ENCODE measurements at places on chromosomes 7 and 10.

DNA sequence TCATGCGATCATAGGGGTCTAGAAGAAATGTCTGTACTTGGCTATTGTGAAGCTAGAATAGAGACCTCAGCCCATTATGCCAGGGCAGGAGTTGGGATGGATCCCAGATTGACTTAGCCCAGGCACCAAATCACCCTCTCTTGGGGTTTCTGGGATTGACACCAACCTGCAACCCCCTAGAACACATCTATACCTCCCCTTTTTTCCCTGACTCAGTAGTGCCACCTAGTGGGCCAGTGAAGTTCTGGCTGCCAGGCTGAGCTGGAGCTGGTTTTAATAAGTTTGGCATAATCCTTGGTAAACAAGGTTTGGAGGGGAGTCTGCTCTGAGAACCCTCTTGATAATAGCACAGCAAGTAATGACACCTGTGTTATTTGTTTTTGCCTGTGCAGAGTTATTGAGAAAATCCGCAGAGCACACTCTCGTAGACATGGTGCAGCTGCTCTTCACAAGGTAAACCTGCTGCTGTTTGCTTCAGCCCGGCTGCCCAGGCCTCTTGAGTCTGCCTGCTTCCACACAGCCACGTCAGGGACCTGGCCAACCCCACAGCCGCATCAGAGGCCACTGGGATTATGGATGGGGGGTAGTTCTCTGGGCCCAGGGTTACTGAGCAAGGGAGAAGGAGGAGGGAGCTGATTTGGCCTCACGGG, 43.3 kb upstream of the NFKB2 start:
- peak; percentile 46 for DNase-seq

- DNase-seq: no peak
These were observed 242.6 kb downstream of the CNTNAP2 start for GRCh38 chr7:146359176-146359575.

GRCh38 chr7:96591159-96591899, 118.3 kb downstream of the SEM1 start:
- DNase-seq: no peak

DNA sequence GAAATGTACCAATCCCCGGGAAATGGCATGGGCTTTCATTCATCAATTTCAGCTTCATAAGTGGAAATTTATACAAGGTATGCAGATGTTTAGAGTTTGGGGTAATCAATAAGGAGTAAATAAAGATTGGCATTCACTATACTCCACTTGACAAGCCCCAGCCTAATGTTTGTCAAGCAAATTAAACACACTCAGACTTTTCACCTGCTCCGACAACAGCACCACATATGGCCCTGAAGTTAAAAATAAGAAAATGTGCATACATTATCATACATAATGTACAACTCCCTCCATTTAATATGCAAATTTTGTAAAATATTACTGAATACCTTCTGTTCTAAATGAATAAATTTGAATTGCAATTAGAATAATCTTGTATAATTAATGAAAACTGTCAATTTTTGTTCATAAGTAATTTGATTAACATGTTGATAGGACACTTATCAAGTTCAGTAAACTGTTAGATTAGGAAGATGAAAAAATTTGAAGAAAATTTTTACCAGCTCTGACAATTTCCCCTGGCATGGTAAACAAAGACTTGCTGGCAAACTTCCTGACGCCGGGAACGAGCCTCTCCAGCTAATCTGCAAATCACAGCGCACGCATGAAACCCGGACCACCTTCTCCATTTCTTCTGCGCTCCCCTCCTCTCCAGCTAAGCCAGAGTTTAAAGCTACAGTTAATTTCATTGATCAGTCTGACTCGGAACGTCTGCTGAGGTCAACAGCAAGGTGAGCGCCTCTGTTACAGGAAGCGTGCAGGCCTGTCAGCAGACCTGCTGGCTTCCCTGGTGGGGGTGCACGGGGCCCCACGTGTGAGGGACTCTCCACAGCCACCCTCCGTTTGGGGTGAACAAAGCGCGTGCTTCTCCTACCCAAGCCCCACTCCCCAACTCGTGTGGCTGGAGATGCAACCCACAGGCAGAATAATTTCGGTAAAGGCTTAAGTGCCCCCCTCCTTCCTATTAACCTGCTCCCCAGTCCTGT, 70.7 kb downstream of the EBF3 start:
- DNase-seq: no peak

GRCh38 chr7:673681-674453, 52.6 kb upstream of the DNAAF5 start:
- DNase-seq: no peak

DNA sequence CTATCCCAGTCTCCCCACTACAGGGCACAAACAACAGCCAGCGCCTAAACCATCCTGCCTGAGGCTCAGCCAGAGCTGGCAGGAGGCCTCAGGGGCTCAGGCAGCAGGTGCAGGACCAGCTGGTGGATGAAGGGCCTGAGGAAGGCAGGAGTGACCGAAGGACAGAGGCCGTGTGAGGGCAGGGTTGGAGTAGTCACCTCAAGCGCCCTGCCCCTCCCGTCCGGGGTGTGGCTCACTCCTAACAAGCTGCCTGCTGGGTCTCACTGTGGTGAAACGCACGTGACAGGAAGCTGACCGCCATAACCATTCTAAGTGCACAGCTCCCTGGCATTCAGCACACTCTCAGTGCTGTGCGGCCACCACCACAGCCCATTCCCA, 281.1 kb downstream of the ELFN1 start:
- DNase-seq: no peak

DNA sequence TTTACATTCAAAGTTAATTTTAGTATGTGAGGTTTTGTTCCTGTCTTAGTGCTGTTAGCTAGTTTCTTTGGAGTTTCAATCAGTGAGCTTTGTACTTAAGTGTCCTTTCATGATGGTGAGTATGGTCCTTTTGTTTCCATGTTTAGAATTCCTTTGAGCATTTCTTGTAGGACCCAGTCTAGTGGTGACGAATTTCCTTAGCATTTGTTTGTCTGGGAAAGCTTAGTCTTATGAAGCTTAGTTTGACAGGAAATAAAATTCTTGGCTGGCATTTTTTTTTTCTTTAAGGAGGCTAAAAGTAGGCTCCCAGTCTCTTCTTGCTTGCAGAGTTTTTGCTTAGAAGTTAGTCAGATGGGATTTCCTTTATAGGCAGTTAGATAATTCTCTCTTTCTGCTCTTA, 209.2 kb upstream of the SEMA3C start:
- DNase-seq: no peak

GRCh38 chr10:61944410-61945147, 43.1 kb downstream of the ARID5B start:
- no peak for DNase-seq

DNA sequence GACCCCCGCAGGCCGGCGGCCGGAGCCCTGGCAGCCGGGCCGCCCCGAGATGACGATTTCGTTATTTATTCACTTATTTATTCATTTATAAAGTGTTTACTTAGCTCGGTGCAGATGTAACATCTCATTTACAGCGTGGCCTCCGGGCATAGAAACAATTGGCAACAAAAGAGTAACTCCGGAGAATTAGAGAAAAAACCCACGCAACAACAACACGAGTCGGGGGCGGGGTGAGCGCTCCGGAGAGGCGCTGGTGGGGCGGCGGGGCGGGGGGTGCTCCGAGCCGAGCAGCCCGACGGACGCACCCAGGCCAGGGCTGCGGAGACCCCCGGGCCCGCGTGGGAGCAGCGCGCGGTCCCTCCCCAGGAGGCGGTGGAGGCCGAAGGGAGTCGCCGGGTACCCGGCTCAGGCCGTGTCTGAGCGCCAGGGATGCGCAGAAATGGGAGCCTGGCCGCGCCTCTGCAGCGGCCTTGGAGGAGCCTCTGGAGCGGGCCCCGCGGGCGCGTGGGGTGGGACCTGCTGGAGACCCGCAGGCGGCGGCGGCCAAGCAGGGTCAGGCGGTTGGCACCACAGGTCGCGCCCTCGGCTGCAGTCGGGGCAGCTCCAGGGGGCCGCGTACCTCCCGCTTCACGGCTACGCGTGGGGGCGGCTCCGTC, 14.3 kb downstream of the UNCX start:
- DNase-seq: no peak

- no peak for DNase-seq
These were observed 319.0 kb downstream of the PLXNA4 start for GRCh38 chr7:132257253-132257652.

DNA sequence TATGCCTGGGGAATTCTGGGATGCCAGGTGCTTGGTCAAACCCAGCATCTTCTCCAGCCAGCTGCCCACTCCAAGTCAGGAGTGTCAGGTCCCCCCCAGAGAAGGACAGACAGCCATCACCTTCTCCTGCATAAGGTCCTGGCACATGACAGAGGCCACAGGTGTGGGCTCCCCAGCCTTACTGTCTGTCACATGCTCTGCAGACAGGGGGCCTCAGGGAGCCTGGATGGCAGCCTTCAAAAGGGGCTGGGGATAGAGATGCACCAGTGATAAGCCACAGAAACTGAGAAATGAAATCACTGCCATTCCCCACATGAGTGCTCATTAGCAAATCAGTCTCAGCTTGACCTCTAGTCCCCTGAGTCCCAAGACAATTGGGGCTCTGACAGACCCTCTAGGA, 72.9 kb downstream of the PLXNA4 start:
- no peak for DNase-seq

- no peak for DNase-seq
These were observed 71.2 kb upstream of the FAM20C start for GRCh38 chr7:121002-121785.

DNA sequence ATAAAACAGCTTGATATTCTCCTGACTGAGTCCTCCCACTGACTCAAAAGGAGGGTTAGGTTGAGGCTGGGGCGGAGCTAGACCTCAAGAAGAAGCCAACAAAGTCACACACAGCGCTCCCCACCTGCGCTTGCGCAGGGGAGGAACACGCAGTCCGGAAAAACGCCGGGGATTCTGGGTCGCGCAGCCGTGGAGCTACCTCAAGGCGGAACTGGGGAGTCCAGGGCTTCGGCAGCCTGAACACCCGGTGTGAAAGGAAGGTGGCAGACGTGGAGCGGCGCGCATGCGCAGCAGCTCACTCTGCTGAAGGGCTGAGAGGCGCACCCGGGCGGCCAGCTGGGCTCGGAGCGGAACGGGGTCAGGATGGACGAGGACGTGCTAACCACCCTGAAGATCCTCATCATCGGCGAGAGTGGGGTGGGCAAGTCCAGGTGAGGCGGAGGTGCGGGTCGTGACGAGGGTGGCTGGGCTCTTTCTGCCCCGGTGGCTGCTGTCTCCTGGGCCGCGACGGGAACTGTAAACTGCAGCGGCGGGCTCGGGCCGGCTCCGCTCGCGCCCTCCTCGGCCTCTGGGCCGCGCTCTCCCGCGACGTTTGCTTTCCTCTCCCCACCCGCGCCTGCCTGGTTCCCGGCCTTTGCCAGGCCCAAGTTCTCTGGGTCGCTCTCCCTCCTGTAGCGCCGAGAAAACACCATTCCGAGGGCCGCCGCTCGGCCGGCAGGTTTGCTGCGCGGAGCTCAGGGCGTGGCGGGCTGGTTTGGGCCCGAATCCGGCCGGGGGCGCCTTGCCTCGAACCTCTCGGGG, at the start of gene RAB18:
TSS of gene RAB18 (plus strand) at position 298 of the 801 bp plus-strand sequence. CDS start at position 364, 66 bp downstream.
- DNase-seq: peak; percentile 92

DNA sequence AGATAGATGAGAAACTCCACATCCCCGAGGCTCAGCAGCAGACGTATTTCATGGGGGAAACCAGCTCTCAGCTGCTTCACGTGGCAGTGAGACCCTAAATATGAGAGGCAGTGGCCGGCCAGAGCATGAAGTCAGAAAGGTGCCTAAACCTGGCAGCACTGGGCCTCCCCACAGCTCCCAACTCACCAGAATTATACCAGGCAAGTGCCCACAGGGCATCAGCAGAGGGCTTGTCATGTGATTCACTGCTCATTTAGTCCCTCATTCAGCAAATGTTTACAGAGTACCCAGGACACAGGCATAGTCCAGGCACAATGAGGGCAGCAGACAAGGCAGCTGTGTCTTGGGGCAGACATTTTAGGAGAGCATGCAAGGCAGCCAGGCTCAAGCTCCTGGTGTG, 212.6 kb downstream of the PTPRN2 start:
- no peak for DNase-seq

DNA sequence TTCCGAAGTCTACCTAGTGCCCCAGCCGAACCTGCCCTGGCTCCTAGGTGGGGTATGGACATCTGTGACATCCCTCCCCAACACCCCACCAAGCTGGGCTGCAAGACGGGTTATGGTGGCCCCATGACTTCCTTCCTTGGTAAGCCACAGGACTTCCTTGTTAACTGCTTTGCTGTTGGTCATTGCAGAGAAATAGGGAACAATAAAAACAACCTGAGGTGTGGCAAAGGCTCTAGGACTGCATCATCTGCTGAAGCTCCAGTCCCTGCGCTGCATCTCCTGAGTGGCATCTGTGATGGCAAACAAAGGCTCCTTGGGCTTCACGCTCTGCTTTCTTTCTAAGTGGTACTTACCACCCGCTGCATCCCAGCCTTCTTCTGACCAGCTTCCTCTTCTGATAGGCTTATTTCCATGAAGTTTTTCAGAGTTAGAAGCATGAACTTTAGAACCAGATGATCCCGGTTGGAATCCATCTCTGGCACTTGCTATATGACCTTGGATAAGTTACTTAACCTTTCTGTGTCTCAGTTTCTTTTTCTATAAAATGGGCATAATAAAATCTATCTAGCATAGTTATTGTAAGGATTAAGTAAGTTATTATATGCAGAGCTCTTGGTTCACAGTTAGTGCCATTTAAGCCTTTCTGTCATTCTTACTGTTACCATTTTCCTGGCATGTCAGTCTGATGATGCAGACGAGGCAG, 216.8 kb downstream of the RPS24 start:
- DNase-seq: no peak

GRCh38 chr7:46589286-46589685, 668.2 kb upstream of the IGFBP3 start:
- no peak for DNase-seq

- no peak for DNase-seq
These were observed 171.2 kb downstream of the EBF3 start for GRCh38 chr10:129792864-129793263.

DNA sequence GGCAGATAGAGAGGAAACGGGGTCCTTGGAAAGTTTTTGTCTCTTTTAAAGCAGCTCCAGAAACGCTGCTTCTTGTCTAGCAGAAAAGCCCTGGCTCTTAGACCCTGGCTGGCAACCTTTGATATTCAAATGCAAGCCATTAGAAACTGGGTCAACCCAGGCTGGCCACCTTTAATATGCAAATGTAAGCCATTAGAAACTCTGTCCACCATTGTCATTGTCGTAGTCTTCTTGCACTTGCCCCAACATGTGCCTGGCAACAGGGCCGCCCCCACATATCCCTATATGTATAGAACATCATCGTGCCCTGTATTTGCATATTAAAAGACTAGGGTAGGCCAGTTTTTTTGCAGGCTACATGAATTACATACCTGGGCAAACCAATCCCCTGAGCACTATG, 621.3 kb upstream of the DPP6 start:
- DNase-seq: no peak

DNA sequence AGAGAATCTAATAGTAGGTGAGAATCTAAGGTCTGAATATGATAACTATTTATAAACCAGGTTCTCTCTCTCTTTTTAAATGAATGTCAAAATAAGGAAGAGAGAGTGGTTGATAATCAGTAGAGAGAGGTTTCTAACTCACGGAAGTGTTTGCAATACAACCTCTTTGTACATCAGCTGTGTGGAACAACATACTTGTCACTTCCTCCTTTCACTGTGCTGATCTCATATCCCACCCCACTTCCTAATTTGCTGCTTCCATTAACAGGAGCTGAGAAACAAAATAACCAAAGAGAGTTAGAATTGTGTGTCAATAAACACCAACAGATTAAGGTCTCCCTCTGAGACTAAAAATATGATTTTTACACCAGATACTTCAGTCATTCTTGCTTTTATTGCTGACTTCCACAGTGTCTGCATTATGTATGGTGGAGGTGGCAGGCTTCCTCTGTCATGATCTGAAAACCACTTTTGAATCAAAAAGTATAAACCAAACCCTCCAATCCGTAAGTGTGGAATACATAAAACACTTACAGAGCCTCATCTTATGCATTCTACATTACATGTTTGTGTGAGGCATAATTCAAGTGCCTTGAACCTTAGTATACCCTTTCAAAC, 25.0 kb downstream of the CACUL1 start:
- DNase-seq: no peak

All from stimulated activated CD4-positive, alpha-beta T cell treated with anti-CD3 and anti-CD28 coated beads, TNF-alpha, amount 100 ng/mL, for 4 hours (primary cell).